ENCODE measurements at places on chromosomes 7 and 10.

DNA sequence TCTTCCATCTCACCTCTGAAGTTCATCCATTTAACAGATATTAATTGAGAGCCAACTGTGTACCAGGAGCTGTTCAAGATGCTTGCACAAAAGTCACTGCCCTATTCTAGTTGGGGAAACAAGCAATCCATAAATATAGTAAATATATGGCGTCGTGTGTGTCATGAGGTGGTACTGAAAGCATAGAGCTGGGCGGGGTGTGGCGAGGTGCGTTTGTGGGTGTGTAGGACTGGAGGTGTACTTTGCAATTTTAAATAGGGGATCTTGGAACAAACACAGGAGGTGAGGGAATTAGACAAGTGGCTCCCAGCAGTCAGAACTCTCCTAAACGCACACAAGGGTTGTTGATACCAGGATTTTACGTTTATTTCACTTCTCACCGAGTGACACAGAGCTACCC lies 490 bp upstream of the ZNF239 start:
- DNase-seq: no peak

DNA sequence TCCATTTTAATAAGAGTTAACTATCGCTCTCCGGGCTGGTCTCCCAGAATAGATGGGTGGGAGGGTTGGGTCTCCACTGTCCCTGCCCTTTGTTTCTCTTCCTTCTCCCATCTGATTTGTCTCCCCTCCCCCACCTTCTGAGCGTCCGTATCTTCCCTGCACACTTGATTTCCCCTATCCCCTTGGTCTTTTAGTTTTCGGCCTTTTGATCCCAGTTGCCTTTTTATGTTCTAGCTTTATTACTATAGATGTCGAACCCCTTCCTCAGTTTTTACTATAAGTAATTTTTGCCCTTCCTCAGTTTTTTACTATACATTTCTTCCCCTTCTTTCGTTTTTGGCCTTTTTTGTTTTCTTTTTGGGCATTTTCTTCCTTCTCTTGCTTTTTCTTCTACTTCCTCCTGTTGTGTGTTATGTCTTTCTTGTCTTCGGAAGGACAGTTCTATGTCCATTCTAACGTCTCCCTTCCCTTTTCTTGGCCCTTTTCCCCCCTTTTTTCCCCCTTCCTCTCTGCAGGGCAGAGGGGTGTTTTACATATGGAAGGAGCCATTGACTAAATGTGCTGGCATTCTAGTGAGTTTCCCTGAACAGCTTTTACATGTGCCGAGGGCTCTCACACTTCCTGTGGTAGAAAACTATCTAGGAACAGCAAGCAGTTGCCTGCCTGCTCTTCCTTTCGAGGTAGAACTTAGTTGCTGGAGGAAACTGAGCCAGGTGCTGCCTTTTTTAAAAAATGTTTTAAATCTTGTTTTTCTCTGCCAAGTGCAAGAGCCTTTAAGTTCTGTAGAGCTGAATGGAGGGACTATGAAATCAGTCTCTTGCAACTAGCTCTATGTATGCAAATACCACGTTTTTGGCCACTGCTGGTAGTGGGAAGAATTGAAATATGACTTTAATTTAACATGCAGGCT lies 2.8 kb downstream of the TET1 start:
- no peak for DNase-seq

- no peak for DNase-seq
Measured at GRCh38 chr10:2246747-2247146, 509.4 kb upstream of the ADARB2 start.

DNA sequence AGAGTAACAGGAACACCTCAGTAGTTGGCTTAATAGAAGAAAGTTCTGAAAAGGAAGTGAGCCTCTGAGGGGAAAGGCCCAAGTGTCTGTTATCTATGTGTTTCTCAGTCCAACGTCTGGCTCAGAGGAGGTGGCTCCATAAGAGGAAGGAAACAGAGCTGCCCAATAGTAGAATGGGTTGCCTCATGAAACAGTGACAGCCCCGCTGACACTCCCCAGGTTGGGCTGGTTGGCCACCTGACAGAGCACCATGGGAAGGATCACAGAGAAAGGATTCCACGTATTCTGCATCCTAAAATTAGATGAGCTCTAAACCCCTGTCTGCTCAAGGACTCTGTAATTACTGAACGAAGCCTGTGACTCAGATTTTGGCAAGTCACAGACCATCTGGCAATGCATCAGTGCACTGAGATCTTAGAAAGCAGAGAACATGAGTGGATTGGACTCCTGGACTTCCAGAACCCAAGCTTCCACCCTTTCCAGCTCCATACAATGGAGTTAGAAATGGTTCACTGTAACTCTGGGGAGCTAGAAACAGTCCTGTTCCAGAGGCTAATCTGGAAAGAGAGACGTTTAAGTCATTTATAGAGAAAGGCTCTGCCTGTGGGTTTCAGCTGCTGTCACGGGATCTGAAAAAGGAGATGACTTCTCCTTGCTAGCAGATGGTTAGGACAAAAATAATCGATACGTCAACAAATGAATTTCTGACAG lies 2.9 kb downstream of the PKD2L1 start:
- no peak for DNase-seq

DNA sequence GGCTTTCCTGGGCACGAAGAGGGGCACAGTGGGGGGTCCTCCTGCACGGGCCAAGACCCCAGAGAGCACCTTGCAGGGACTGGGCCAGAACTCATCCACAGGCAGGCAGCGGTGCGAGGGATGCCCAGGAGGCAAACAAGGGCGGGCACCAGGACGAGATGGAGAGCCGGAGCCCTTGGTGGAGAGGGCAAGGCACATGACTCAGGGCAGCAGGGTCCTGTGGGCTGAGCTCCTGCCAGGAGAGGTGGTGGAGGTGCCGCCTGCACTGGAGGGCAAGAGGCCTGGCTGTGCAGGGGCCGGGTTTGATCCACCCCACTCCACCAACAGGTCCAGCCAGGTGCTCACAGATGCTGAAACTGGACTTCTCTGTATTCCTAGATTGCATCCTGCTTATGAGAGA lies 170.9 kb downstream of the TCERG1L start:
- no peak for DNase-seq

GRCh38 chr10:28774051-28774995 lies 97.0 kb downstream of the BAMBI start:
- DNase-seq: no peak

- no peak for DNase-seq
Measured at GRCh38 chr7:122340427-122340826, 35.9 kb upstream of the FEZF1 start.

GRCh38 chr7:117146059-117146458 lies 176.8 kb downstream of the WNT2 start:
- DNase-seq: no peak

- DNase-seq: peak; percentile 17
Measured at GRCh38 chr10:90751107-90751997, 106.5 kb downstream of the HTR7 start.

- no peak for DNase-seq
Measured at GRCh38 chr7:47046949-47047348, 535.0 kb downstream of the TNS3 start.

- no peak for DNase-seq
Measured at GRCh38 chr7:116232350-116232749, 22.0 kb downstream of the TES start.

- no peak for DNase-seq
Measured at GRCh38 chr10:76088980-76089379, 657.6 kb downstream of the LRMDA start.

GRCh38 chr7:157580324-157580723 lies 243.5 kb downstream of the DNAJB6 start:
- DNase-seq: no peak

DNA sequence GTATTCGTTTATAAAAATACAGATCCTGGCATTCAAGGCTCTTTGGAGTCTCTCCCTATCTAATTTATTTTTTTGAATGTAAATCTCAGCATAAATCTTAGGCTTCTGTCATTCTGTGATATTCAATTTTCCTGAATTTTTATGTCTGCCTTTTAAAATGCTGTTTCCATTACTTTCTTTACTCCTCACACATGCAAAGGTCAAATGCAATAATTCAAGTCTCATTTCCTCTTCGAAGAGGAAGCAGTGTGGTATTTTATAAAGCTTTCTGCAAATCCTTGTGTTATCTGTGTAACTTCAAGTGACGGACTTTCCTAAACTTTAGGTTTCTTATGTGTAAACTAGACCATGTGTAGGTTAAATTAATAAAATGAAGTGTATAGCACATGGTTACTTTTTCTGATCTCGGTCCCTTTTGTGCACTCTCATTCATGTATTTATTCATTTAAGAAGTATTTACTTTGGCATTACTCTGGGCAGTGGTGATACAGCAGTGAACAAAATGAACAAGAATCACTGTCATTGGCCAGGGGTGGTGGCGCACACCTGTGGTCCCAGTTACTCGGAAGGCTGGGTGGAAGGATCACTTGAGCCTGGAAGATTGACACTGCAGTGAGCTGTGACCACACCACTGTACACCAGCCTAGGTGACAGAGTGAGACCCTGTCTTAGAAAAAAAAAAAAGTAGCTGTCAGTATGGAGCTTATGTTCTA lies 332.2 kb downstream of the EXOC4 start:
- DNase-seq: no peak

GRCh38 chr7:25753837-25754236 lies 398.2 kb upstream of the NFE2L3 start:
- DNase-seq: no peak

DNA sequence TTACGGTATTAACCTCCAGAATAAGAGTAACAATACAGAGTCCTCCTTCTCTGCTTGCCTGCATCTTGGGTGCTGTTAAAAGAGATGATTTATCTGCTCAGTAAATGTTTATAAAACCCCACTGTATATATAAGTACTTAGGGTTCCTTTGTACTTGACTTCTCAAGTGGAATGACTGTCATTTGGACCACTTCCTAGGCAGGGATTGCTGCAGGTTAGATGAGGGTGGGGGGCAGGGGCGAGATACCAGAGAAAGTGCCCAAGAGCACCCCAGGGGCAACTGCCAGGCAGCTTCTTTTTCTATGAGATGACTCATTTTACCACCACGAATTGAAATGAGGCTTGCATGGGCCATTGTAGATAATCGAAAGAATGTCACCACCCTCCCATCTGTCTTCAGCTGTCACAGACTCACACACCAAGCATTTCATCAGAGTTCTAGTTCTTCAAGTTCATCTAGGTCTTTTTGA lies 421.9 kb upstream of the GALNT17 start:
- no peak for DNase-seq

GRCh38 chr7:126211875-126212274 lies 1040.9 kb downstream of the GRM8 start:
- no peak for DNase-seq

Data from activated T-cell treated with anti-CD3 and anti-CD28 coated beads for 48 hours (primary cell).